Stimulated activated CD8-positive, alpha-beta memory T cell treated with anti-CD3 and anti-CD28 coated beads, Interleukin-12 subunit alpha, Interleukin-12 subunit beta, amount 100 ng/mL, for 1 hour (primary cell): ENCODE measurements at places on chromosomes 11 and 22.

DNA sequence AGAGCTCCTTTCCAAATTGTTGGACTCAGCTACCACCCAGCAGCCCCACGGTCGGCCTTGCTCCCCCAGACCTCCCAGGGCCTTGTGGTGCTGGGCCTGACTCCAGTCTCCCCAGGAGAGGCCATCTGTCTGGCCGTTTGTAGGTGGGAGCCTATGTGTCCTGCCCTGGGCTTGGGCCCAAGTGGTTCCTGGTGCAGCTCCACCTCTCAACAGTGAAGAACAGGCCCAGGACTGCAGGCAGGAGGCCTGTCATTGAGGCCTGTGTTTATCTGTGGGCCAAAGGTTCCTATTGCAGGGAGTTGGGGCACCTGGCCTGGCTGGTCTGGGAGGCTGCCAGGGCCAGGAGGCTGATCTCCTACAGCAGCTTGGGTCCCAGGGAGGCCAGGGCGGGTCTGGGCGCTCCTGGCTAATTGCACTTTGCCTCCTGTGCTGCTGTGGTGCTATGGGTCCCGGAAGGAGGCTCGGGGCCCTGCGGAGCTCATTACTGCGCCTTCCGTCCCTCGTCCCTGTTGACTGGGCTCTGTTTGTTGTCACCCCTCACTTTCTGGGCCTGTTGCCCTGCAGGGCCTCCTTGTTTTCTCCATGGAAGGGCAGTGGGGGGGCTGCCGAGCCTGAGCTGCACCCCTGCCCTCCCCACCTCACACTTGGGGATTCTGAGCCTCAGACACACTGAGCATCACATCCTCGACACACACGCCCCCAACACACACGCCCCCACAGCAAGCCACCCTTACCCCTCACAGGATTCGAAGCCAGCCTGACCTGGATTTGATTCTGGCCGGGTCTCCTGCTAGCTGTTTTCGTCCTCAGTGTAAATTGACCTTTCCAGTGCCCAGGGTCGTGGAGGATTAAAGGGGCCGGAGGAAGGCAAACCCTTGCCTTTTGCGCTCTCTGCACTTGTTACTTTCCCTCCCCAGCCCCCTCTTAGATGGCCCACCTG, 6.8 kb upstream of the OMP start:
- no peak for DNase-seq

DNA sequence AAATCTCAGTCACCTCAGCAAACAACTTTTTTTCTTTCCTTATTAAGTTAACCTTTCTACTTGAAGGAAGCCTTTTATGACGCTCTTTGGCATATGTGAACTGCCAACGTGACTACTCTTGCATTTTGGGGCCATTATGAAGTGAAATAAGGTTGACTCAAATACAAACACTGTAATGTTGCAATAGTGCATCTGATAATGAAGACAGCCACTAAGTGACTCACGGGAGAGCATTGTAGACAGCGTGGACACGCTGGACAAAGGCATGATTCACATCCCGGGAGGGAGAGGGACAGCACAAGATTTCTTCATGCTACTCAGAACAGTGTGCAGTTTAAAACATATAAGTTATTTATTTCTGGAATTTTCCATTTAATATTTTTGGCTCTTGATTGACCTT, 560.8 kb downstream of the ETS1 start:
- no peak for DNase-seq

GRCh38 chr11:69000391-69000790, 12.7 kb downstream of the MRGPRF start:
- DNase-seq, result no peak

GRCh38 chr22:24417200-24417599, 10.2 kb upstream of the ADORA2A start:
- DNase-seq, result no peak

DNA sequence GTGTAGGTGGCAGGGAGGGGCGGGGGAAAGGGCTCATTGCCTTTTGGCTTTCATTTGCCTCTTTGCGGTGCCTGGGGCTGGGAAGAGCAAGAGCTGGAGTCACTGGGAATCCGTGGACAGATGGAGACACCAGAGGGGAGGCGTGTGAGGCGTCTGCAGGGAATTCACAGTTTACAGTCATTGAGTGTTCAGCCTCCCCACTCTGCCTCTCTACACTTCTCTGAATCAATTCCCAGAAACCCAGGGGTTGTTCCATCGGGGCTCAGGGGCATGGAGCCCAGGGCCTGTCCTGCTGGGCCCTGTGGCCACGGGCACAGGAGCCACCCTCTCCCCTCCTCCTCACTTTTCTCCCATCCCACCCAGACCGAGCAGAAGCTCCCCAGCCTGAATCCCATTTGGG, 160.5 kb upstream of the NAV2 start:
- DNase-seq, result no peak
